ENCODE measurements at places on chromosomes 1 and 21. TPM values are rescaled to one million over a fixed set of nuclear protein-coding genes. Genes with fewer than 3 reads are reported as not detected.

Gene ANKRD45
- total RNA-seq: 0.74 TPM

Gene SPRR4
- not detected for total RNA-seq

Gene S100A3
- total RNA-seq: not detected

Gene SPATA21
- not detected for total RNA-seq

Gene NBPF10
- 4.6 TPM for total RNA-seq
